ENCODE measurements at places on chromosomes 3 and 15.

DNA sequence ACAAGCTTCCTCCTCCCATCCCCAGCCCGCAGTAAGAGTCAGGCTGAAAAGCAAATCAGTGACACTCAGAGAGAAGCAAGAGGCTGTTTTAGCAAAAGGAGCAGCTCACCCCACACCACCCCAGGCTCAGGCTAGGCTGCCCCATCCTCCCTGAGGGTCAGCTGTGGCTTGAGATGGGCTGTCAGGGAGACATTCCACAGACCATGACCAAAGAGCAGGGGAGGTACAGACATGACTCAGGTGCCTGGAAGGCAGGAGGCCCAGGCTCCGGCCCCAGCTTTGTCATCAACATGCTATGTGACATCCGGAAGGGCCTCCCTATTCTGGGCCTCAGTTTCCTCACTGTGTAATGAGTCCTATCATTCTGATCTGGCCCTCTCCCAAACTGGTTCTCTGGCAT lies 24.7 kb downstream of the HCN4 start:
- H3K27me3 ChIP-seq, result no peaks in the 10 kb centered on the region
- no peaks in the 10 kb centered on the region for H3K4me1 ChIP-seq
- no peaks in the 10 kb centered on the region for H3K36me3 ChIP-seq
- no peak for DNase-seq

GRCh38 chr3:172184106-172184822 lies 144.9 kb downstream of the FNDC3B start:
- no peak overlapping the region for H3K4me3 ChIP-seq
- H3K4me1 ChIP-seq, result peaks cover 15% of the 10 kb centered on the region
- H3K27ac ChIP-seq, result no peak overlapping the region
- no peaks in the 10 kb centered on the region for H3K36me3 ChIP-seq
- no peaks in the 10 kb centered on the region for H3K27me3 ChIP-seq

- no peaks in the 10 kb centered on the region for H3K4me1 ChIP-seq
- no peaks in the 10 kb centered on the region for H3K27me3 ChIP-seq
- no peaks in the 10 kb centered on the region for H3K36me3 ChIP-seq
- H3K4me3 ChIP-seq, result no peak overlapping the region
- DNase-seq, result no peak
These were observed 17.2 kb upstream of the DET1 start for GRCh38 chr15:88563638-88564037.

DNA sequence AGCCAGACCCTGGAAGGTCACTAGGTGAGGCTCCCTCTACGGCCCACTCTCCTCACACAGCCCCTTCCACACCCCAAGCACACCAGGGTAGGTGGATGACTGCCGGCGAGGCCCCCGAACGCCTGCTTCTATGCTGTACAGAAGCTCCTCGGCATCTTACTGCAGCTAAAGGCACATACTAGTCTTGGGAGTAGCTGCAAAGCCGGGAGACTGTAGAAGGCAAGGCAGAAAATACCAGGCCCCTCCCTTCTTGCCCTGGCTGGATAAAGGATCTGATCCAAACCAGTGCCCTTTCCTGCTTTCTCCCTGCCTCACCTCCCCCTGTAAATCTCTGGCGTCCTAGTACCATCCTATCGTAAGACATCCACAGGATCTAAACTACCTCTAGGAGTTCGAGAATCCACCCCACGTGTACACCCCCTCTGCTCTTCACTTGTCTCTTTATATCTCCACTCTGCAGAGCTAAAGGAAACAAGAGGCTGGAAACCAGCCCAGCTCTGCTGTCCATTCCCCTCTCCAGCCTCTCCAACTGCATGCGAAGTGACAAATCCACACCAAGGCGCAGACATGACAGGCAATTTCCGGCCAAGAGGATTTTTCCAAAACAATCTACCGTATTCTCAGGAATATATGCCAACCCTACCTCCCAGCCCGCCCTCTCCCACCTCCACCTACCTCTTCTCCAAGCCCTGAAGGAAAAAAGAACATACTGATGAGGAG lies 11.8 kb downstream of the TNK2 start:
- H3K27me3 ChIP-seq, result no peaks in the 10 kb centered on the region
- peak overlapping the region; percentile 94 for H3K27ac ChIP-seq
- peak overlapping the region; percentile 90 for H3K4me3 ChIP-seq
- no peaks in the 10 kb centered on the region for H3K36me3 ChIP-seq
- peaks cover 47% of the 10 kb centered on the region for H3K4me1 ChIP-seq

GRCh38 chr15:59166166-59166565 lies 40.5 kb upstream of the LDHAL6B start:
- no peak overlapping the region for H3K4me3 ChIP-seq
- peaks cover 59% of the 10 kb centered on the region for H3K4me1 ChIP-seq
- H3K27me3 ChIP-seq, result no peaks in the 10 kb centered on the region
- no peak for DNase-seq

DNA sequence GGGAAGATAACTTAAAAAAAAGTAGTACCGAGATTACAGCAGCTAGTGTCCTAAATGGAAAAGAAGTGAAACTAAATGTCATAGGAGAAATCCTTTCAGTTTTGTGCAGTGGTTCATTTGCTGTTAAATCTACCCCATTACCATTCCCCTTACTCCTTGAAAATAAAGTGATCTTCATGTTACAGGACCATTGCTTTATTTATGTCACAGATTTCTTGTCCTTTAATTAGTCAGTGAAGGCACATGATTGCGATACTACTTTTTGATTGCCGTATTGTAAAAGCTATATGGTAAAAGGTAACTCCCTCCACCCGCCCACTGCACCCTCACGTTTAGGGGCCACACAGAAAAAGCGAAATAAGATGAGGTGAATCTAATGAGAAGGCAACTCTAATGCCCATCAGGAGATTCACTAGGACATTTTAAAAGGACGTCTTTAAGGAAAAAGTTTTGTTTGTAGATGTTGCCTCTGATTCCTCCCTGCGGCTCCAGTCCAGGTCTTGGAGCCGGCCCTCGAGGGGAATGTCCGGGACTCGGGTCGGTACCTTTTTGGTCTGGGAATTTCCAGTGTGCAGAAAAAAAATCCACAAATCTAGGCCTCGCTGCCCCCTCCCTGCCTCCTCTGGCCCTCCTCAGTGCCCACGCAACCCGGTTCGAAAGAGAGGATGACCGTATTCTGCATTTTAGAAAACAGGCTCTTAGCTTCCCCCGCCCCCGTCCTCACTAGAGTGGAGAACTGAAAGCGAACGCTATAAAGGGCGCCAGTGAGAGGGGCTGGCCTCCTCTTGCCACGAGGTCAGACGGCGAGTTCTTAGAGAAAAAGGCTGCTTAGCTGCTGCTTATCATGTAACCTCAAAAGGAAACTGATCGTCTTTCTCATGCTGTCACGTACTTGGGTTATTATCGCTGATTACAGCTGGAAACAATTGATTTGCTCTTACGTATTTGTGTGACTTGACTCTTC lies 21.8 kb upstream of the NFKBIZ start:
- H3K27me3 ChIP-seq, result no peaks in the 10 kb centered on the region
- H3K36me3 ChIP-seq, result no peaks in the 10 kb centered on the region
- H3K4me1 ChIP-seq, result peaks cover 21% of the 10 kb centered on the region
- peak overlapping the region; percentile 87 for H3K27ac ChIP-seq
- peak; percentile 90 for DNase-seq

- H3K36me3 ChIP-seq, result no peaks in the 10 kb centered on the region
- no peak overlapping the region for H3K4me3 ChIP-seq
- no peaks in the 10 kb centered on the region for H3K4me1 ChIP-seq
- no peaks in the 10 kb centered on the region for H3K27me3 ChIP-seq
- H3K27ac ChIP-seq, result no peak overlapping the region
These were observed 57.5 kb upstream of the KLF13 start for GRCh38 chr15:31268911-31269784.

- no peak overlapping the region for H3K4me3 ChIP-seq
- no peak for DNase-seq
- H3K36me3 ChIP-seq, result no peaks in the 10 kb centered on the region
- no peak overlapping the region for H3K27ac ChIP-seq
These were observed 173.5 kb downstream of the KLF13 start for GRCh38 chr15:31499953-31500765.

GRCh38 chr3:72169561-72170472 lies 384.9 kb upstream of the PROK2 start:
- no peak overlapping the region for H3K4me3 ChIP-seq
- H3K4me1 ChIP-seq, result peaks cover 32% of the 10 kb centered on the region
- DNase-seq, result no peak
- no peaks in the 10 kb centered on the region for H3K27me3 ChIP-seq
- H3K36me3 ChIP-seq, result no peaks in the 10 kb centered on the region

DNA sequence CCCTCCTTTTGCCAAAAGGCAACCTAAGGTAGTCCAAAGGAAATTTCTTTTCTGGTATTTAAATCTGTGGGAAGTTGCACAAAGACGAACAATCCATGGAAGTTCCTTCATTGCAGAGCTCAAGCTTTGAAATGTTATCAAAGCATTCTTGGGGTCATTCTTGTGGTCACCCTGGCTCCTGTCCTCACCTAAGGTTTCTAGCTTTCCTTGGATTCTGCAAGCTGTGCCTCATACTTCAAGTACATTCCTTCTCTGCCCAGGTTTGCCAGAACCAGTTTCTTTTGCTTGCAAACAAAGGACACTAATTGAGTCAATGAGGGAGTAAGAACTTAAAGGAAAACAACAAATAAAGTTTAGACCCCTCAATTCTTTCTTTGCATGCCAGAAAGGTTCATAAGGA lies 329.8 kb upstream of the PDZRN3 start:
- H3K36me3 ChIP-seq, result no peaks in the 10 kb centered on the region
- DNase-seq, result no peak
- H3K27ac ChIP-seq, result no peak overlapping the region
- H3K4me1 ChIP-seq, result no peaks in the 10 kb centered on the region

DNA sequence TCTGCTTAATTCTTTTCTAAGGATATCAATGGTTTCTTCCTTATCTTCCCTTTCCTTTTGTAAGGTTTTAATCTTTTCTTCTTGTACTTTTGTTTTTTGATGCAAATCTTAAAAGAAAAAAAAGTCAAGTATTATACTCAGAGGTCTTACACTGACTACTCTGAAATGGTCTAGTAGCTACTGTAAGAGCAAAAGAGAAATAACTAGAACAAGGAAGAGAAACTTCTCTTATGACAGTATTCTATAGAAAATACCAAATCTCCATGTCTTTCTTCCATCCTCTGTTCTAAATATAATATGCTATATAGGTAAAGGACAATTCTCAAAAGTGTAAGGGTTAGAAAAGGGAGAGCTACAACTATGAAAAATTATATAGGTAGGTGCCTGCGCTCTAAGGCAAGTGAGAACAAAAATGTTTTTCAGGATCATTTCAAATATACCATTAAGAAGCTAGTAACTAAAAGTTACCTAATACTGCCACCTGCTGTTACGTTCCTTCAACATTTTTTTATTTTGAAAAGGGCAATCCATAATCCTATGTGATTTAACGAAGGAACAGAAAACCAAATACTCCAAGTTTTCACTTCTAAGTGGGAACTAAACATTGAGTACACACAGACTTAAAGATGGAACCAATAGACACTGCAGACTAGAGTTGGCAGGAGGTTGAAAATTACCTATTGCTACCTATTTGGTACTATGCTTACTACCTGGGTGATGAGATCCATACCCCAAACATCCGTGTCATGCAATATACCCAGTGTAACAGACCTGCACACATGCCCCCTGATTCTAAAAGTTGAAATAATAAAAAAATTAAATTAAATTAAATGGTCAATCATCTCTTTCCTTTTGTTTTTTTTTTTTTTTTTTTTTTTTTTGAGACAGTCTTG lies 36.7 kb downstream of the CIP2A start:
- no peaks in the 10 kb centered on the region for H3K36me3 ChIP-seq
- no peaks in the 10 kb centered on the region for H3K27me3 ChIP-seq
- DNase-seq, result no peak
- no peaks in the 10 kb centered on the region for H3K4me1 ChIP-seq
- no peak overlapping the region for H3K27ac ChIP-seq

DNA sequence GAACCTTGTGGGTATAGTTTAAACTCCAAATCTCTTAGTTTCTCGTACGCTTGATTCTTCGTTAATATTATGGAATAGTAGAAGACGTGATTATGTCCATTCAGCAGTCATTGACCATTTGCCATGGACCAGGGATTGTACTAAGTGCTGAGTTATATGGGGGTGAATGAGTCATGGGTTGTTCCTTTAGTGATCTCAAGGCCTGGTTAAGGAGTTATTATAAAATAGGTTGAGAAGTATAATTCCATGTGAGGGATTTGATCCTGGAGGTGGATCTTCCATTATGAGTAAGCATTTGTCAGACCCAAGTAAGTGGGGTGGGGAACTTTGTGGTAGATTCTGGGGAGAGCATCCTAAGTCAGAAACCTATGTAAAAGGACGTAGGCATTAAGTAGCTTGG lies 15.4 kb downstream of the NR2C2 start:
- H3K36me3 ChIP-seq, result peaks cover 9% of the 10 kb centered on the region
- no peak overlapping the region for H3K4me3 ChIP-seq
- no peaks in the 10 kb centered on the region for H3K4me1 ChIP-seq
- no peaks in the 10 kb centered on the region for H3K27me3 ChIP-seq
- DNase-seq, result no peak
- no peak overlapping the region for H3K27ac ChIP-seq

DNA sequence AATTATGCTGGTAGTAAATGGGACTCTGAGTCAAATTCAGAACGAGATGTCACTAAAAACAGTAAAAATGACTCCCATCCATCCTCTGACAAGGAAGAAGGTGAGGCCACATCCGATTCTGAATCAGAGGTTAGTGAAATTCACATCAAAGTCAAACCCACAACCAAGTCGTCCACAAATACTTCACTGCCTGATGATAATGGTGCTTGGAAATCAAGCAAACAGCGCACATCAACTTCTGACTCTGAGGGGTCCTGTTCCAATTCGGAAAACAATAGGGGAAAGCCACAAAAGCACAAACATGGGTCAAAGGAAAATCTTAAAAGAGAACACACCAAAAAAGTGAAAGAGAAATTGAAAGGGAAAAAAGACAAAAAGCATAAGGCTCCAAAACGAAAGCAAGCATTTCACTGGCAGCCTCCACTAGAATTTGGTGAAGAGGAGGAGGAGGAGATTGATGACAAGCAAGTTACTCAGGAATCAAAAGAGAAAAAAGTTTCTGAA lies 15.1 kb upstream of the ZBTB47 start:
- peaks cover 67% of the 10 kb centered on the region for H3K36me3 ChIP-seq
- no peak for DNase-seq
- H3K27me3 ChIP-seq, result no peaks in the 10 kb centered on the region
- no peaks in the 10 kb centered on the region for H3K4me1 ChIP-seq

- no peak overlapping the region for H3K4me3 ChIP-seq
- no peak for DNase-seq
- H3K4me1 ChIP-seq, result no peaks in the 10 kb centered on the region
- no peaks in the 10 kb centered on the region for H3K27me3 ChIP-seq
- no peak overlapping the region for H3K27ac ChIP-seq
These were observed 44.3 kb upstream of the POLR2M start for GRCh38 chr15:57662091-57662744.

- H3K4me3 ChIP-seq, result no peak overlapping the region
- no peaks in the 10 kb centered on the region for H3K36me3 ChIP-seq
- H3K4me1 ChIP-seq, result no peaks in the 10 kb centered on the region
- no peak overlapping the region for H3K27ac ChIP-seq
- H3K27me3 ChIP-seq, result no peaks in the 10 kb centered on the region
These were observed 80.1 kb downstream of the EBLN2 start for GRCh38 chr3:73141525-73141924.
